ENCODE measurements at places on chromosomes 5 and 9.

DNA sequence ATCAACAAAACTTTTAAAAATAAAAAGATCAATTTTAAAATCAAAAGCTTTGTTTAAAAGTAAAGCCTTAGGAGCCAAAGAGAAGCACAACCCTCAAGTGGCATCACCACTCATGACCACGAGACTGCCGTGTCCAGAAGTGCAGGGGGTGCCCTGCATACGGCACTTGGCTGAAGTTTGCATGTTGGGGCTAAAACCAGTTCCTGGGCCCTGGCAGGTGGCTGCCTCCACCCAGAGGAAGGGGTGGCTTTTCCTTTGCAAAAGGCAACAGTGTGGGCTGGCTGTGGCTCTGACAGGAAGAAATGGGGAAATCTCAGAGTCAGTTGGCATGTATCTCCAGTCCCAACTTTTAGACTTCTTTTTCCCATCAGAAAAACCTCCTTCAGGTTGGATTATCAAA is 15.3 kb downstream of the TRMO start:
- no peak for DNase-seq

- no peak for DNase-seq
These were observed 411 bp upstream of the GABRG2 start for GRCh38 chr5:162067162-162067561.

GRCh38 chr9:127076860-127077643 is 45.4 kb downstream of the ANGPTL2 start:
- DNase-seq, result no peak

GRCh38 chr5:6540111-6540827 is 91.6 kb downstream of the UBE2QL1 start:
- no peak for DNase-seq

DNA sequence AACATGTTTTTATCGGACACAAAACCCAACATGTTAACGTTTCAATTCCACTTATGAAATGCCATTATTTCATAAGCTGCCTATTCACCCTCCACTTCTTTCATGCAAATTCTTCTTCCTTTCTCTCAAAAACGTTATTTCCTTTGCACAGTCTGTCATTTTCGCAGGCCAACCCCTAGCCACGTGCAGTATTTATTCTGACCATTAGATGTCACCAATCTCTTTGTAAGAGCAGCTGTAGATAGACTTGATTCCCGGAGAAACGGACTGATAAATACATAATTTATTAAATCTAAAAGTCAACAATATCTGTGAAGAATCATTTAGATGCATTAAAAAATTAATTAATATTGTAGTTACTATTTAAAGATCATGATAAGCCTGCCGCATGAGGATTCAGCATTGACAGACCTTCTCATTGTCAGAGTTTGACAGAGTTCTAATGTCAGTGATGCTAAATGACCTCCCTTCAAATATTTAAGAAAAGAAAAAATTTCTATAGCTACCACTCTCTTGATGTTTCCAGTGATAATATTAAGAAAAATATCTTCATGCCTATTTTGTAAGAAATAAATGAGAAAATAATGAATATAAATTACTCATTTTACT is 933.6 kb downstream of the CDH12 start:
- DNase-seq, result no peak

GRCh38 chr5:88815050-88815789 is 67.8 kb downstream of the MEF2C start:
- DNase-seq, result no peak

DNA sequence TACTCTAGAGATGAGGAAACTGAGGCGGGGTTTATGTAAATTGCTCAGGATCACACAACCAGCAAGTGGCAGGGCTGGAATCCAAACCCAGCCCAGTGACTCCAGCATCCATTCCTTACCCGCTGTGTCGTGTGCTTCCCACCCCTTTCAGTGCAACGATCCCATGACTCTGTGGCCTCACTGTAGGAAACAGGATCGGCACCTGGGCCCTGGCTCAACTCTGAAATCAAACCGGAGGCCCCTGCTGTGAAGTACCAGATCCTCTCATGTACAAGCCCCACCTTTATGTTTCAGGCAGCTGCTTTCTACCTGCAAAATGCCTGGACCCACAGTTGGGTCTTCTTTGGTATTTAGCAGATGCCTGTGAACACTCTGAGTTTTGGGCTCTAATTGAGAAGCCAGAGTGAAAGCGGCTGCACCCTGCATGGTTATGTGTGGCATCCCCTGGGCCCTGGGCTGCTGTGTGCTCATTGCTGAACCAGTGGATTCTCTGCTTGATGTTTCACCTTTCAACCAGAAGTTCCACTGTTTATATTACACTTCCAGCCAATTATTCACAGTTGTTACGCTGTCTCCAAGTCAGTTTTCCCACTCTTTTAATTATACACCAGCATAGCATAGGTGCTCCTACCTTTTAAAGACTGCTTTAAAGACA is 36.7 kb downstream of the ABLIM3 start:
- no peak for DNase-seq

GRCh38 chr9:92715488-92716231 is 45.7 kb upstream of the IPPK start:
- no peak for DNase-seq
